Mesenchymal stem cell (in vitro differentiated cells and primary cell): ENCODE measurements at places on chromosomes 12 and 14.

DNA sequence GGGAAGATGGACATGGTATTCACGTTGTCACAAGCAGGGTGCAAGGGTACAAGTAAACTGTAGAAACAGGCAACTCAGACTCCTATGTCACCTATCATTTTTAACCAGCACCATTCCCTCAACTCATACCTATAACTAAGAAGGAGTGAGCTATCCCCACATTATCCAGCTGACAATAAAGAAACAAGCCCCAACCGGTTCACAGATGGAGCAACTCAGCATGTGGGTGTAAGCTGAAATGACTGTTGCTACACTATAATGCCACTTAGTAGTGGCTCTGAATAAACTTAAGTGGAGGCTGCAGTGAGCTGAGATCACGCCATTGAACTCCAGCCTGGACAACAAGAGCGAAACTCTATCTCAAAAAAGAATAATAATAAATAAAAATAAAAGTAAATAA lies 829.5 kb upstream of the MDGA2 start:
- DNase-seq = no peak

DNA sequence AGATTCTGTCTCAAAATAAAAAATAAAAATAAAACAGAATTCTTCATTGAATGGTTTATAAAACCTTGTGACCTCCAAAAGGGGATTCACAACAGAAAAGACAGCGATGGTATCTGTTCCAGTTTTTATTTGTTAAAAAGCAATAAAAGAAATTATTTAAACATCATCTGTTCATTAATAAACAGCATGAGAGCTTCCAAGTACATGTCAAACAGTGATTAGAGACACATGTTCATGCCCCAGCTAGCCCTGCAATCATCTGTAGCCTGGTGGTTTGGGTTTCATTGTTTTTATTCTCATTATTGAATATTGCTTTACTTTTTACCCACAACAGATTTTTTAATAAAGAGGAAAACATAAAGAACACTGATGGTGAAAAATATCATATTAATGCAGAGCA lies 173.3 kb downstream of the ANO2 start:
- no peak for DNase-seq

DNA sequence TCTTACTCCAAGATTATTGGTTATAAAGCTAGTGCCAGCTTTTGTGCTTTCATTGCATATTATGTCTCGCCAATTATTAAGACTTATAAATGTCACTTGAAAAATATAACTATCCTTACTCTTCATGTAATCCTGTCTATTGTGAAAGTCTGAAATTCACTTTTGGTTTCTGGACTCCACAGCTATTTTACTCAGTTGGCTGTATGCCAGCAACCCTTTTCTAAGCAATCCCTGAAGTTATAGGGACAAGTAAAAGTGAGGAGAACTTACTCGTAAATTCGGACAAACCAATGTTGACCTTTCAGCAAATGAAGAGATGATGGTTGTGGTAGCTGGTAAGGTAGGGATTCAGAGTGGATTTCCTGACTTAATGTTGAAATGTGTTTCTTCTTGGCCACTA lies 196.3 kb downstream of the NPAS3 start:
- DNase-seq = no peak

GRCh38 chr14:48586099-48586498 lies 910.7 kb upstream of the MDGA2 start:
- DNase-seq = no peak

DNA sequence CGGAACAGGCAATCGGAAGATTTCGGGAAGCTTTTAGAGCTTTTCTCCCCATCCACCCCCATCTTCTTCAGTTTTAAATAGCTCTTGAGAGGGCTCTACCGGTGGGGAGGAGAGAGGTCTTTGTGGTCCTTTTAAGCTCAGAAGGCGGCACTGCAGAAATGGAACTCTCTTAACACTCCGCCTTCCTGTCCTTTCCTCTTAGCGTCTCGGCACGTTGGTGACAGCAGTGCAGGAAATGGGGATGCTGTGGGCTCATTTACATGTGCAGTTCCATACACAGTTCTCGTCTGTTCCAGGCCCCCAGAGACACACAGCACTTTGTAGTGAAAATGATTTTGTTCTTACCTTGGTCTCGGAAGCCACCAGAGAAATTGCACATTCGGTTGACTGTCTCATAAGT lies 50.4 kb upstream of the RIN3 start:
- DNase-seq = no peak

DNA sequence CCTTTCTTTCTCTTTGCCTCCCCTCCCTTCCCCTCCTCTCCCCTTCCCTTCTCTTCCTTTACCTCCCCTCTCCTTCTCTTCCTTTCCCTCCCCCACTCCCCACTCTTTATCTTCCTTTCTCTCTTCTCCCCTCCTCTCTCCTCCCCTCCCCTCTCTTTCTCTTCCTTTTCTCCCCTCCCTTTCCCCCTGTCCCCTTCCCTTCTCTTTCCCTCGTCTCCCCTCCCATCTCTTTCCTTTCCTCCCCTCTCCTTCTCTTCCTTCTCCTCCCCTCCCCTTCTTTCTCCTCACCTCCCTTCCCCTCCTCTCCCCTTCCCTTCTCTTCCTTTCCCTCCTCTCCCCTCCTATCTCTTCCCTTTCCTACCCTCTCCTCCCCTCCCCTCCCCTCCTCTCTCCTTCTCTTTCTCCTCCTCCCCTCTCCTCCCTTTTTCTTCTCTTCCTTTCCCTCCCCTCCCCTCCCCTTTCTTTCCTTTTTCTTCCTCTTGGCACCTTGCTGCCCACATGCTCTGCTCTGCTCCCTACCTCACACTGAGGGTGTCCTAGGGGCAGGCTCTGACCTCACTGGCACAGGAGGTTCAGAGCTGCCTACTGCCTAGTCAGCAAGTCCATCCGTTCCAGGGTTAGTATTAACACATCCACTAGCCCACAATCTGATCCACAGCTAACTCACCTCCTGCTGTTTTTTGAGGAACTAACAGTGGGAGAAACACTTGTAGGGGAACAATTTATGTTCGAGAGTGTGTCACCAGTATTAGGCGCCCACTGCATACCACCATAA lies 101.0 kb downstream of the NUAK1 start:
- no peak for DNase-seq

- peak; percentile 90 for DNase-seq
Measured at GRCh38 chr12:76866726-76867125, 12.1 kb downstream of the CSRP2 start.

DNA sequence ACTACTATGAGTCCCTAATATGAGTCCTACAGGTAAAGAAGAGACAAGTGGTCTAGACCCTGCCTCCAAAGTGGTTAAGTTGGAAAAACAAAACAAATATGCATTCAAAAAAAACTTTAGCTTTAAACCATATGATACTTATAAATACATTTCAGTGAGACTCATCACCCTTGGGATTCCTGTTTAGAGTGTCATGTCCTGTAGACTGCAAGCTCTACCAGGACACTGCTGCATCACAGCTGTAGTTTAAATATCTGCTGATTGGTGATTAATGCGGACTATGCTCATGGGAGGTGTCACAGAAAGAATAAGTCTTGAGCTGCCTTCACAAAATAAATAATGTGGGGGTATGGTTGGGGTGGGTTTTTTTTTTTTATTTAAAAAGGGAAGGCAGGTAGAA lies 8.8 kb upstream of the LGR5 start:
- peak; percentile 22 for DNase-seq

GRCh38 chr12:5783289-5783920 lies 161.7 kb downstream of the ANO2 start:
- DNase-seq = no peak

- DNase-seq = no peak
Measured at GRCh38 chr12:49160399-49160798, 28.5 kb downstream of the TUBA1A start.

DNA sequence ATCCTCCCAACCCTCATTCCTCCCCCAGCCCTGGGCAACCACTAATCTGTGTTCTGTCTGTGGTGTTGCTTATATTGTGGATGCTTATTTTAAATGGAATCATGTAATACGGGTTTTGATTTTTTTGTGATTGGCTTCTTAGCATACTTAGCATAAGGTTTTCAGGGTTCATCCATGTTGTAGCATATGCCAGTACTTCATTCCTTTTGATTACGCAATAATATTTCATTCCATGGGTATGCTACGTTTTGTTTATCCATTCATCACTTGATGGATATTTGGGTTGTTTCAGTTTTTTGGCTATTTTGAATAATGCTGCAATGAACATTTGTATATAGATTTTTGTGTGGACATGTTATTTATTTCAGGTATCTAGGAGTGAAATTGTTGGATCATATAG lies 82.9 kb downstream of the TSPAN9 start:
- no peak for DNase-seq

- no peak for DNase-seq
Measured at GRCh38 chr14:61489932-61490331, 168.6 kb downstream of the PRKCH start.

DNA sequence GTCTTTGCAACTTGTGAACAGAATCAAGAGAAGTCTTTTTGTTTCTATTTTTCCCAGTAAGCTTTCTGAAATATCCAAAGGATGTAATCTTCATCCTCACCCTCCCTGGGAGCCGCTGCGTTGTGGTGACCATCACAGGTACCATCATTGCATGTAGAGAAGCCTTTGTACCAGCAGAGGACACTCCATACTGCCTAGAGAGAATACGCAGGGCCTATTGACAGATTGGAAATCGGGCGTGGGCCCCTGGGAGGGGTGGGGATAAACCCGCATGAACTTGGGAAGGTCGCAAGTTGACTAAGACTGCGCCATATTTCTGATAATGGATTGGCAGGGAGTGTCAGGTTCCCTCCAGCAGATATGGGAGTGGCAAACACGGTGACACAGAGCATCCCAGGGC lies 12.7 kb downstream of the KRT1 start:
- DNase-seq = no peak

DNA sequence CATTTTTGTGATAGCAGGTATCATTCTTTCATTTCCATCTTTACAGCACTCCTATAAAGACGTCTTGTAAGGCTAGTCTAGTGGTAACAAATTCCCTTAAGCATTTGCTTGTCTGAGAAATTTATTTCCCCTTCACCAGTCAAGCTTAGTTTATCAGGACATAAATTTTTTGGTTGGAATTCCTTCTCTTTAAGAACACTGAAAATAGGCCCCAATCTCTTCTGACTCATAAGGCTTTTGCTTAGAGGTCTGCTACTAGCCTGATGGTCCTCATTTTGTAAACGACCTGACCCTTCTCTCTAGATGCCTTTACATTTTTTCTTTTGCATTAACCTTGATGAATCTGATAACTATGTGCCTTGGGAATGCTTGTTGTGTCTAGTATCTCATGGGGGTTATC lies 20.3 kb downstream of the OLR1 start:
- DNase-seq = no peak

- no peak for DNase-seq
Measured at GRCh38 chr14:52900731-52901130, 50.1 kb downstream of the FERMT2 start.

- DNase-seq = no peak
Measured at GRCh38 chr14:74480046-74480445, 13.1 kb downstream of the NPC2 start.

DNA sequence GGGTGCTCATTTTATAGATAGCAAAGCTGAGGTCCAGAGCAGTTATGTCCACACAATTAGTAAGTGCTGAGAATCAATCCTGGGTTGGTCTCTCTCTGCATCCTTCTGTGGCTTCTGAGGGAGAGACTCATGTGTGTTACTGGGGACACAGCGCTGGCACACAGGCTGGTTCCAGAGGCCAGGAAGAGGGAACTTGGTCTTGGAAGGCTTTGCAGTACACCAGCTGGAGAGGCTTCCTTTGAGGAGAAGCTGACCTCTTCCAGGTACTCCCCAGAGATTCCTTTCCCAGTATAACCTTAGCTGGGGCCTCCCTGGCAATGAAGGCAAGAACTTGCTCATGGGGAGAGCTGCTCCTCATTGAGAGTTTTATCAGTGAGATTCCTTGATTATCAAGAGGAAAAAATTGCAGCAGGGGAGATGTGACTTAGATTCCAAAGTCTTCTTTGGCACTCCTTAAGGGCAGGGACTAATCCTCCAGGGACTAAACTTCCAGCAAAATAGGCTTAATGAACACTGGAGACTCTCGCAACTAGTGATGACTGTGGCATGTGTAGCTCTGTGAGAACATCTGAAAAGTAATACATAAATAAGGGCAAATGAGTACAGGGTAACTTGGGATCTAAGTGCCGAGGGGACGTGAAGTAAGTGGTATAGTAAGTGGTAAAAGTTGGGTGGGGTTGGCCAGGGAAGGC lies 13.9 kb upstream of the KRT80 start:
- DNase-seq = no peak

DNA sequence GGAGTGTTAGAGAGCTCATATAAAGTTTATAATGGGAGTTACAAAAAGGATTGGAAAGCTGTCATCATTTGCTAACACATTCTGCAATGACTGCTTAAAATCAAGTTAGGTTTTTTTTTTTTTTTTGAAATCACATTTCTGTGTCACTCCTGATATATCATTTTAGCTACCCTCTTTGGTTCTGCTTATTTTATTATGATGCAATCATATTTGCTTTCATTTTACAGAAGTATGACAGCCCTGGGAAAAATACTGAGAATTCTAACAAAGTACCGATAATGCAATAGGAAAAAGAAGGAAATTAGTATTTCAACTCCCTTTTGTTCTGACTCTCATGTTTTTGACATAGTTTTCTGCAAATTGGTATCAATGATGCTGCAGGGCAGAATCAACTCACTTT lies 71.6 kb upstream of the MDGA2 start:
- no peak for DNase-seq

GRCh38 chr14:82313889-82314288 lies 780.2 kb upstream of the SEL1L start:
- no peak for DNase-seq

- peak; percentile 47 for DNase-seq
Measured at GRCh38 chr12:123389560-123390351, 5.8 kb downstream of the KMT5A start.

- DNase-seq = peak; percentile 32
Measured at GRCh38 chr12:20463913-20464524, 95.7 kb downstream of the PDE3A start.

GRCh38 chr14:99075771-99076375 lies 196.1 kb downstream of the BCL11B start:
- DNase-seq = no peak

GRCh38 chr14:89827265-89827664 lies 127.3 kb downstream of the EFCAB11 start:
- DNase-seq = no peak

GRCh38 chr14:94337274-94337673 lies 14.1 kb upstream of the SERPINA6 start:
- no peak for DNase-seq

GRCh38 chr12:129145381-129145780 lies 292.1 kb downstream of the GLT1D1 start:
- DNase-seq = no peak

DNA sequence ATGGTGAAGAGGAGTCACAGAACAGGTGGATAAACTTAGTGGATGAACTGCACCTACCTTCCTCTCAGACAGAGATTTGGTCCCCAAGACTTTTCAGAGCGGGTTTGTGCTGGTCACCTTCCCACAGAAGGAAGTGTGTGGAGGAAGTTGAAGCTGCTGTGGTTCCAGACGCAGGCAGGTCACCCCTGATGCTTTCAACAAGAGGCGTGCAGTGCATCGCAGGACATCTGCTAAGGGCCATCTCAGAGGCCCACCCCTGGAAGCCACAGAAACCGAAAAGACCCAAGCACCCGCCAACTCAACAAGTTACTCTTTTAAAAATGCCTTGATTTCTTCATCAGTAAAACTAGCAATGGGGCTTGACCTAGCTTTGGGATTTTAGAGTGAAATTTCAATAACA lies 1.0 kb upstream of the GPX2 start:
- no peak for DNase-seq
